ENCODE measurements at places on chromosomes 2 and 18. TPM values are rescaled to one million over a fixed set of nuclear protein-coding genes. Genes with fewer than 3 reads are reported as not detected.

GRCh38 chr2:103445347-103445746 is 683.5 kb downstream of the TMEM182 start:
- H3K36me3 ChIP-seq = no peaks in the 10 kb centered on the region
- DNase-seq = no peak
- no peak overlapping the region for H3K27ac ChIP-seq
- H3K27me3 ChIP-seq = no peaks in the 10 kb centered on the region
- H3K4me1 ChIP-seq = no peaks in the 10 kb centered on the region

DNA sequence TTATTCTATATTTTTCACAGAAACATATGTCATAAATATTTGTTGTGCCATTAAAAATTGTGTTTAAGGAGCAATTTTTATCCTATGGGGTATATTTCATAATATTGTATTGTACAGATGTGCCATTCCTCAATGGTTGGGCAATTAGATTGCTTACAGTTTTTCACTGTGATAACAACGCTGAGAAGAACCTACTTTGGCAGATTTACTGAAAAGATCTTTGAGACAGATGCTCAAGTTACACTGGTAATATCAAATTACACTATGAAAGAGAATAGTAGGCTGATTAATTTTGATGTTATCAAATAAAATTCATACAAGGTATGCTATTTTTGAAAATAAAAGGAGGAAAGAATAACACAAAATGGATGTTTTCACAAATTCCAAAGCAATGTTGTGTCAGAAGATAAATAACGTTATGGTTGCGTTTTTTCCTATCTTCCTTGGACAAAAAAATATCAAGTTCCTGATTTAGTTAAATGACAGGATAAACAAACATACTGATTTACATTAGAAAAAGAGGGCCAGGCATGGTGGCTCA is 335.1 kb upstream of the ZNF521 start:
- no peak for DNase-seq
- H3K27me3 ChIP-seq = no peaks in the 10 kb centered on the region
- H3K4me3 ChIP-seq = no peak overlapping the region
- no peaks in the 10 kb centered on the region for H3K4me1 ChIP-seq
- H3K27ac ChIP-seq = no peak overlapping the region
- no peaks in the 10 kb centered on the region for H3K36me3 ChIP-seq

DNA sequence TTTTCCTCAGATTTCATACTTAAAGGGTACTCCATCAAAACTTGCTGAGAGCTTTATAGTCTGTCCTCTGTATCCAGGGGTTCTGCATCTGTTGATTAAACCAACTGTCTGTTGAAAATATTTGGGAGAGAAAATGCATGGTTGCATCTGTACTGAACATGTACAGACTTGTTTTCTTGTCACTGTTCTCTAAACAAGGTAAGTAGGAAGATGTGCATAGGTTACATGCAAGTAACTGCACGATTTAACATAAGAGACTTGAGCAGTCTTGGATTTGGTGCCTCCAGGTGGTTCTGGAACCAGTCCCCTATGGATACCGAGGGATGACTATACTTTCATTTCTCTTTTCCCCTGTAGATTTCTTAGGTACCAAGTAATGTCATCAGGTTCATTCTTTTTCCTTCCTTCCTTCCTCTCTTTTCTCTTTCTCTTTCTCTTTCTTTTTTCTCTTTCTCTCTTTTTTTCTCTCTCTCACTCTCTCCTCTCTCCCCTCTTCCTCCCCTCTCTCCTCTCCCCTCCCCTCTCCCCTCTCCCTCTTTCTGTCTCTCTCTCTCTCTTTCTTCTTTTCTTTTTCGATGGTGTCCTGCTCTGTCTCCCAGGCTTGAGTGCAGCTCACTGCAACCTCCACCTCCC is 23.2 kb downstream of the ADNP2 start:
- no peak overlapping the region for H3K4me3 ChIP-seq
- no peaks in the 10 kb centered on the region for H3K27me3 ChIP-seq
- H3K4me1 ChIP-seq = peaks cover 4% of the 10 kb centered on the region
- DNase-seq = no peak
- no peak overlapping the region for H3K27ac ChIP-seq
- peaks cover 15% of the 10 kb centered on the region for H3K36me3 ChIP-seq

The GORASP2 gene
- total RNA-seq = 80.9 TPM
